Left forelimb (tissue), 1 donor: ENCODE measurements at places on chromosomes 6 and 20.

DNA sequence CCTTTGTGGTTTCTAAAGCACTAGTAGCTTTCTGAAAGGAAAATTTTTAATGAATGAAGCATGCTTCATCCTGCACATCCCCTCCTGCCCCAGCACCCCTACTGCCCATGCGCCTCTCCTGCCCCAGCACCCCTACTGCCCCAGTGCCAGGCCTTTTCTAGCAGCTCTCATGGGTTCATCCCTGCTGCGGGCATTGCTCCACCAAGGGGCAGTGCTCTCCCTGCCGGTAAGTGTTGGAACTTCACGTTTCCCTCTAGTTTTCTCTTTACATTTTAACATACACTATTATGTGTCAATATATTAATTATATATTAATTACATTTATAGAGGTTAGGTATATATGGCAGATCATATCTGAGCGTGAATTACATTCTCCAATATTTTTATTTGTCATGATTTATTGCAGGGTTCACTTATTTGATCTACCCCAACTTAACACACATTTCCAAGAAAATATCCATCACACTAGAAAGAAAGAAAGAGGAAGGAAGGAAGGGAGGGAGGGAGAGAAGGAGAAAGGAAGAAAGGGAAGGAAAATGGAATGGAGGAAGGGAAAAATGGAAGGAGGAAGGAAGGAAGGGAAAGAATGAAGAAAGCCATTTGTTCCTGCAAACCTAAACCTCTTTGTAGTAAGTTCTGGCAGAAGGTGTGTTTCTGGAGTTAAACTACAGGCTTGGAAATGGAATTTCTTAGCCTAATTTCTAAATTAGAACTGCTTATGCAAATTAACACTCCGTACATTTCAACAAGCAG is 46.8 kb downstream of the CEP43 start:
- no peak for DNase-seq

- no peak for DNase-seq
Measured at GRCh38 chr6:89475634-89476033, 42.7 kb downstream of the ANKRD6 start.

- DNase-seq, result peak; percentile 91
Measured at GRCh38 chr6:7261032-7261841, 51.8 kb downstream of the SSR1 start.

GRCh38 chr6:73308712-73309534 is 45.2 kb downstream of the DPPA5 start:
- peak; percentile 71 for DNase-seq

GRCh38 chr20:24629668-24630067 is 160.2 kb downstream of the SYNDIG1 start:
- DNase-seq, result no peak

- no peak for DNase-seq
Measured at GRCh38 chr6:111530667-111531066, 47.6 kb upstream of the REV3L start.

GRCh38 chr6:161313940-161314509 is 40.2 kb upstream of the AGPAT4 start:
- DNase-seq, result no peak

DNA sequence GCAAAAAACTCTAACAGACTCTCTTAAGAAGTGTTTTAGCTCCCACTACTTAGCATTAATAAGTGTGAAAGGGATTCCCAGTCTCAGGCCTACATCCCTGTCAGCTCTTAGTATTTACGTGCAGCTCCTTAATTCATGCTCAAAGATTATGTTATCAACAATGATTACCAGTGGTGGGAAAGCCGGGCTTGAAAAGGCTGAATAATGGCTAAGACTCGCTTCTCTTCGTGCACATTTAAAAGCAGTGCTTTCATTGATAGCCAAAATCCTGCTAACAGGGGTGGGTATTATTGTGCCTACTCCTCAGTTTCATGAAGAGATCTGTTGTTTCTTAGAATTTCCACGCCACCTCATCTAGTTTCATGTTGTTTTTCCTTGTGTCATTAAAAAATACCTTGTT is 518.8 kb downstream of the GRIK2 start:
- DNase-seq, result no peak

DNA sequence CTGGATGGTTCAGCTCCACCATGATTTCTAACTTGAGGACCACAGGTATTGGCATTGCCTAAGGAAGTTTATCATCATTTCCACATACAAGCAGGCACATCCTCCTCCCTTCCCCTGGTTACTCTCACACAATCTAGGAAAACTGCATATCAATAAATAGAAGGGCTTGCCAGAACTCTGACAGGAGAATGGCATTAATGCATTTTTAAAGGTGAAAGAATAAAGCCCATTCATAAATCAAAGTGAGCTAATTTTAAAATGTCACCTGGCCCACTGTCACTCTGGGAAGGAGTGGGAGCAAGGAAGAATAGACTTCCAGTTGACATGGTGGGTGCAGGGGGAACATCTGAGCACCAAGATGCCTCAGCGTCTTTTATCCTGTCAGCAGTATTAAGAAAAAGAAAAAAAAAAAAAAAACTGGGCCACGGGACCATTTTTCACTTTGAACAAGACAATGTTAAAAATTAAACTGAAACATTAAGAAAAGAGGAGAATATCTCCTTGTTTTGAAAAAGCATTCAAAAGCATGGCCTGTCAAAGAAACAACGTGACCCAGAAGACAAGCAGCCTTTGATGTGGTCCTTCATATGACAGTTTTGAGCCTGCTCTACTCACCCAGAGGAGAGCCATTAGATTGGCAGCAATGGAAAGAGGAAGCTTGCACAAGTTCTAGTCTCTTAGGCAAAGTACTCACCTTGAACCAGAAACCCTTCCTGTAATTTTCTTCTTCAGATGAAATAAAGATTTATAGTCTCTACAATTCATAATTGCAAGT is 39.3 kb upstream of the SMLR1 start:
- DNase-seq, result no peak

DNA sequence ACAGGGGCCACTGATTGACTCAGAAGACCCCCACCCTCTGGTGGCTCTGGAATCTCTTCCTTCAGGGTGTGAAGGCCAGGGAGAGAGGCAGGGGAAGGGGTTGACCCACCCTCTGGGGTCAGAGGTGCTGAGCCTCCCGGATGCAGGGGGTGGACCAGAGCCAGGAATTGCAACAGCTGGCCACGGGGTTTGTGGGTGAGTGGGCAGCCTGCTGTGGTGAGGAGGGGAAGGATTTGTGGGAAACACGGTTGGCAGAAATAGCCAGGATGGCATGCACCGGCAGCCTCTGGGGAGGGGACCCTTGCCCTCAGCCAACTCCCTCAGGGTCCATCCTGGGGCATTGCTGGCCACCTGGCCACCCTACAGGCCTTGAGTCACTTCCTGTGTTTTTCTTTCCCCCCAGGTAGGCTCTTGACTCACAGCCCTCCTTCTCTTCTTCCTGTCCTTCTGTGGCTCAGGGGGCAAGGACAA is 92.8 kb downstream of the MRPL14 start:
- no peak for DNase-seq

DNA sequence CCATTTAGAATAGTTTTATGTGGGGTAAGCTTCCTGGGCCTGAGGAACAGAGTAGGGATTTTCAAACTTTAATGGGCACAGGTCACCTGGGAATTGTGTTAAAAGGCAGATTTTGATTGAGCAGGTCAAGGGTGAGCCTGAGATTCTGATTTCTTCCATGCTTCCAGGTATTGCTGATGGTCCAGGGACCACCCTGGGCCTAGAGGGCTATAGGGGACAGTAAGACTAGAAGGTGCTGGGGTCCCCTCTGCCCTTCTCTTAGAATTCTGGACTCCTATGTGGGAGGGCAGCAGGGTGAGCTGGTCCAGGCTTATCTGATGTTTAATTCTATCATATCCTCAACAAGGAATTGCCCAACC is 2.6 kb downstream of the DDR1 start:
- no peak for DNase-seq

GRCh38 chr6:55918639-55919038 is 43.2 kb upstream of the BMP5 start:
- DNase-seq, result no peak

- DNase-seq, result no peak
Measured at GRCh38 chr6:46136831-46137230, 7.0 kb downstream of the ENPP4 start.

DNA sequence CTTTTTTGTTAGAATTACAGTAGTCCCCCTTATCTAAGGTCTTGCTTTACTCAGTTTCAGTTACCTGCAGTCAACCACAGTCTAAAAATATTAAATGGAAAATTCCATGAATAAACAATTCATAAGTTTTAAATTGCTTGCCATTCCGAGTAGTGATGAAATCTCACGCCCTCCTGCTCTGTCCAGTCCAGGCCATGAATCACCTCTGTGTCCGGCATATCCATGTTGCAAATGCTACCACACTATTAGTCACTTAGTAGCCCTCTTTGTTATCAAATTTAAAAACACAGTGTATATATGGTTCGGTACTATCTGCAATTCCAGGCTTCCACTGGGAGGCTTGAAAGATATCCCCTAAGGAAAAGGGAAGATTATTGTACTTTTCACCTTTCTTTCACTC is 164.6 kb upstream of the FAM83B start:
- no peak for DNase-seq

- no peak for DNase-seq
Measured at GRCh38 chr20:43690943-43691598, 24.2 kb downstream of the MYBL2 start.

- no peak for DNase-seq
Measured at GRCh38 chr6:22155551-22155950, 141.3 kb downstream of the PRL start.

DNA sequence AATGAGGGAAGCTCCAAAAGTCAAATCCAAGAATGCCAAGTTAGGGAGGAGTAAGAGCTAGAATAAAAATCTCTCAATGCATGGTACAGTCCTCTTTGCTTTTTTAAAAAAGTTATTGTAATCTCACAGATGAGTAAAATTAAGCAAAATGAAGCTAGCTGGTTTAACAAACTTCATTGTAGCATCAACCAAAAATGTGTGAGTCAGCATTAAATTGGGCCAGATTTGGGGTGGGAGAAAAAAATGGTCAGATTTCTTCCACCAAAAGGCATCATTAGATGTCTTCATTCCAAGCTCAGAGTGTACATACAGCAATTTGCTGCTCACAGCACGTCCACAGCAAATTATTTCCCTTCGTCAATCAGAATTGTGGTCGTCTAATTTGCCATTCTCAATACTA is 441.5 kb upstream of the FLRT3 start:
- no peak for DNase-seq

- DNase-seq, result no peak
Measured at GRCh38 chr6:158323561-158323958, 11.3 kb downstream of the TULP4 start.

DNA sequence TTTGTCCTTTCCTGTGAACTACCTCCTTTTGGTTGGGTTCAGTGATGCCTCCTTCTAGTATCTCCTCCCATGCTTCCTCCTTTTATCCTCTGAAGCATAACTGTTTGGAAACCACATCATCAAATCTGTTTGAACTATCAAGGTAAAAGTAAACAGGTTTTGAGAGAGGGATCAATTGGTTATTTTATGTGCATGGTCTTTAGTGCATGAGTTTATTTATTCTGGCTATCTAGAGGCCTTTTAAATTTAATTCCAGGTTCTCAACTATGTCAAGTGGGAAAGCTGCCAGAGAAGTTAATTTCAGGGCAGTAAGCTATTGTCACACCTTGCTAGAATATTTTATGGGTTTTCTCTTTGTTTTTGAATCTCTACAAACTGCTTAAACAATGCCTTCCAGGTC is 54.1 kb downstream of the WASF1 start:
- DNase-seq, result no peak
